ENCODE measurements at places on chromosomes 6 and 20.

- no peak for DNase-seq
Observed at GRCh38 chr6:36787210-36787609, 52.0 kb downstream of the CPNE5 start.

- no peak for DNase-seq
Observed at GRCh38 chr6:113924312-113924723, 46.6 kb downstream of the HDAC2 start.

- no peak for DNase-seq
Observed at GRCh38 chr6:157203764-157204163, 119.6 kb downstream of the TMEM242 start.

DNA sequence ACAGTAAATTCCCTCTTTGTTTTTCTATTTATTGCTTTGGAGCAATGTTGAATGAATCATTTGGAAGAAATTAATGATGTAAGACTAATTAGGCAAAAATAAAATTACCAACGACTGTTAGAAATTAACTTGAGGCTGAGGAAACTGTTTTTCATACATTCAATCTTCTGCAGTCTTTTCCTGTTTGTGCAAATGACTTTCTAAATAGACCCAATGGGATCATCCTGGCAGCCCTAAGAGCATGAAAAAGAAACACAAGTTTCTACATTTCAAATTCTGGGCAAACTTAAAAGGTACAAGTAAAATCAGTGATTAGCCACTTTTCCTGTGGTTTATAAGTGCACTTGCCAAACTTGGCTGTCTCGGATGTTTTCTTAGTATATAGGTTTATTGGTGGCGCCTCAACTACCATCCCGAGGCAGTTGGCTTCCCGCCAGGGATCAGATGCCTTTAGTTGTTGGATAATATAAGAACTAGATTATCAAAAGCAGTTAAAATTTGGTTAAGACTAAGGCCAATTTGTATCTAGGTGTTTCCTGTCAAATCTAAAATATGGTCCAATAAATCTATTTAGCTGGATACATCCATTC, 181.2 kb downstream of the ISM1 start:
- DNase-seq, result no peak

GRCh38 chr6:64034910-64035655, 399.5 kb downstream of the PHF3 start:
- no peak for DNase-seq

All from GM18507 (cell line).